ENCODE measurements at places on chromosomes 7 and 10.

GRCh38 chr7:134856091-134856490 lies 76.7 kb downstream of the CALD1 start:
- no peak for DNase-seq

DNA sequence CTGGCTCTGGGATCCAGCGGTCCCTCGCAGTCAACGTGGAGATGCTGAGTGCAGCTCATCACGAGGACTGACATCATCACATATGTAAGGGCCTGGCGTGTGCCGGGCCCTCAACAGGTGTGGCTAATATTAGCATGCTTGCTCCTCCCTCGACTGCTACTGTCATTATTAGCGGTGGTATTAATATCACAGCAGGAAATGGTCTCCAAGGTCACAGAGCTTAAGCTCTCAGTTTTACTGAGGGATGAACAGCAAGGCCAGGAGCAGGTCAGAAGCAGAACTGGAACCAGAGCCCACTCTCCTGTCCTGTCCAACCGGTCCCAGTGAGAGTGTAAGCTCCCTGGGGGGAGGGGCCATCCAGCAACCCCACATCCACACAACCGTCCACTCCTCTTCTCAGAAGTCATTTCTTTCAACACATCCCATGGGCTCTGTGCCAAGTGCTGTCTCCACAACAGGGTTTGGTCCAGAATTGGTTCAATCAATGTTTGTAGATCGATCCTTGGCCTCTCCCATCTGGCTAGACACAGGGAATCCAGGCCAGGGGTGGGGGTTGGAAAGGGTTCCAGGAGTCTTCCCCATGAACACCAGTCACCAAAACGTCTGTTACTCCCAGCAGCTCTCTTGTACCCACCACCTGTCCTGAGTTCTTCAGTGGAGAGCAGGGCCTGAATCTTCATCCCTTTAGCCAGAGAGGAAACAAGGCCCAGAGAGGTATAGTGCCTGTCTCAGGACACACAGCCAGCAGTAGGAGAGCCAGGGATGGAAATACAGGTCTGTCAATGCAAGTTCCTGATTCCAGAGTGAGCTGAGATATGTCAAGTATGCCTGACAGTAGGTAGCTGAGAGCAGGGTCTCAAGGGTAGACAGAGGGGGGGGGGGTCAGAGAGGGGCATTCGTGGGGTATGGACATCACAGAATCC lies 45.3 kb upstream of the ZMIZ1 start:
- no peak for DNase-seq

- DNase-seq: no peak
Measured at GRCh38 chr7:3657206-3657605, 356.2 kb downstream of the SDK1 start.

GRCh38 chr7:36208997-36209813 lies 56.2 kb downstream of the EEPD1 start:
- DNase-seq: no peak

DNA sequence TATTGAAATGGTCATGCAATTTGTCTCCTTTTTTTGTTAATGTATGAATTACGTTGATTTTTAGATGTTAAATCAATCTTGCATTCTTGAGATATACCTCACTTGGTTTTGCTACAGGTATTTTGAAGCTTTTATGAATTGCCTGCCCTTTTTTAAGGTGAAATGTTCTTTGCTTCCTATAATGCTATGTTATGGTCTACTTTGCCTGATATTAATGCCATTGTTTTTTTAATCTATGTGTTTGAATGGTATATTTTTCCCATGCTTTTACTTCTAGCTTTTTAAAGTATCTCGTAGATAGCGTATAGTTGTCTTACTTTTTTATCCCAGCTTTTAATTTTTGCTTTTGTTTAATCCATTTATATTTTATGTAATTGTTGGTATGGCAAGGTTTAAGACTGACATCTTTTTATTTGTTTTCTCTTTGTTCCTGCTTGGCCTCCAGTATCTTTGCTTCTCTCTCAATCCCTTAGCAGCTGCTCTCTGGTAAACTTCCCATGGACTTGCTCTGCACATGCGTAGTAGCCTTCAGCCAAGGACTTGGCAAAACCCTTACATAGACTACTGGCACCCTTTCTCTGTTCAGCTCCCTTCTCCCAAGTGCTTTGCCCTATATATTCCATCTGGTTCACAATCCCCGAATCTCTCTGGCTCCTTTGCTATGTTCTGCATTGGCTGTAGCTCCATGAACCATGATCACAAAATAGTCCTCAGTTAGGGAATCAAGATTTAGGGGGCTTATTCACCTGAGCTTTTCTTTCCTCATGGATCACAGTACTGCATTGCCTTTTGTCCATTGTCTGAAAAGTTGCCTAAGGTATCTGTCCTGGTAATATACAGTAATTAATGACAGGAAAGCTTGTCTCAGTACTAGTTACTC lies 8.4 kb downstream of the TRIM24 start:
- DNase-seq: peak; percentile 76

- DNase-seq: no peak
Measured at GRCh38 chr7:111883241-111883640, 320.9 kb upstream of the IMMP2L start.

GRCh38 chr7:157089100-157089610 lies 49.6 kb upstream of the UBE3C start:
- no peak for DNase-seq

GRCh38 chr7:100400656-100401055 lies 27.4 kb downstream of the PILRA start:
- no peak for DNase-seq
